ENCODE measurements at places on chromosomes 2 and 18.

- no peak for DNase-seq
Measured at GRCh38 chr18:12769136-12769535, 66.3 kb downstream of the PSMG2 start.

DNA sequence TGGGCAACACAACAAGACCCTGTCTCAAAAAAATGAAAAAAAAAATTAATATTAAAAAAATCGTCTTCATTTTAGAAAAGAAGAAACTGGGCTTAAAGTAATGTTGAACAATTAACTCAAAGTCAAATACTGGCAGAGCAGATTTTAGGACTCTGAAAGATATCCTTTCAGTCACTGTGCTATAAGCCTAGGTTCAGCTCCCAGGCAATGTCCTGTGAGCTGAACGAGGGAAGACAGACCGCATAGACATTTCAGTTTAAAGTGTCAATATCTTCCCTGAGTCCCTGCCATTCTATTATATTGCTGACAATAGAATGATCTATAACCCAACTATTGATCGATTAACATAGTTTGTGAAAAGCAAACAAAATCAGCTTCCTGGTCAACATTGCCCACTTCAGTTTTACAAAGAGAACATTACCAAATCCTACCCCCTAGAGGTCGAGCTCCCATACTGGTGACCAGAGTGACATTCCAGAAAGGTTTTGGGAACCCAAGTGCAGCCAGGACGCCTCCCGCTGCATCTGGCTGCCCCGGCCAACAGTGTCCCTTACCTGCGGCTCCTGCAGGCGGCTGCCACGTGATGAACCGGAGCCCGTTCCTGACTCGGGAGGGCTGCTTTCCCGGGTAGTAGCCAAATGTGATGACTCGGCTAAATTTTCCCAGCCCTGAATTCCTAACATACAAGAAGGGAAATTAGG, 639 bp downstream of the MRO start:
- DNase-seq, result no peak

DNA sequence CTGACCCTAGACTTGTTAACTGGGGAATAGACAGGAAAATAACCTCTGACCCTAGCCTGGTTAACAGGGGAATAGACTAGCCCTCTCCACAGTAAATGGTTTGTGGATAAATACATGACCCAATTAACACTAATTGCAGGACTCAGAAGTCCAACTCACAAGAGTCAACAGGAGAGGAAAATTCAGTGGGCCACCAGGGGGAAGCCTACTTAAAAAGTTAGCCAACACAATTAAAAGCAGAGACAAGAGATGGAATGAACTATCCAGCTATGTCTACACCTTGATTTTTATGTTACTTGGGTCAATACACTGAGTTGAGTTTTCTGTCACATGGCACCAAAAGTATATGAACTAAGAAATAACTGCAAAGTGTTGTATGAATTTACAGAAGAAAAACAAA, 158.8 kb upstream of the SLC39A10 start:
- peak; percentile 71 for DNase-seq

GRCh38 chr2:208072250-208072892, 47.0 kb upstream of the PLEKHM3 start:
- peak; percentile 61 for DNase-seq

Measured in activated CD8-positive, alpha-beta memory T cell treated with anti-CD3 and anti-CD28 coated beads, Interleukin-2, amount 10 ng/mL, durations not matched to agents 7 days and 5 days (primary cell).